HFF-Myc (cell line): ENCODE measurements at places on chromosomes 1 and 21.

DNA sequence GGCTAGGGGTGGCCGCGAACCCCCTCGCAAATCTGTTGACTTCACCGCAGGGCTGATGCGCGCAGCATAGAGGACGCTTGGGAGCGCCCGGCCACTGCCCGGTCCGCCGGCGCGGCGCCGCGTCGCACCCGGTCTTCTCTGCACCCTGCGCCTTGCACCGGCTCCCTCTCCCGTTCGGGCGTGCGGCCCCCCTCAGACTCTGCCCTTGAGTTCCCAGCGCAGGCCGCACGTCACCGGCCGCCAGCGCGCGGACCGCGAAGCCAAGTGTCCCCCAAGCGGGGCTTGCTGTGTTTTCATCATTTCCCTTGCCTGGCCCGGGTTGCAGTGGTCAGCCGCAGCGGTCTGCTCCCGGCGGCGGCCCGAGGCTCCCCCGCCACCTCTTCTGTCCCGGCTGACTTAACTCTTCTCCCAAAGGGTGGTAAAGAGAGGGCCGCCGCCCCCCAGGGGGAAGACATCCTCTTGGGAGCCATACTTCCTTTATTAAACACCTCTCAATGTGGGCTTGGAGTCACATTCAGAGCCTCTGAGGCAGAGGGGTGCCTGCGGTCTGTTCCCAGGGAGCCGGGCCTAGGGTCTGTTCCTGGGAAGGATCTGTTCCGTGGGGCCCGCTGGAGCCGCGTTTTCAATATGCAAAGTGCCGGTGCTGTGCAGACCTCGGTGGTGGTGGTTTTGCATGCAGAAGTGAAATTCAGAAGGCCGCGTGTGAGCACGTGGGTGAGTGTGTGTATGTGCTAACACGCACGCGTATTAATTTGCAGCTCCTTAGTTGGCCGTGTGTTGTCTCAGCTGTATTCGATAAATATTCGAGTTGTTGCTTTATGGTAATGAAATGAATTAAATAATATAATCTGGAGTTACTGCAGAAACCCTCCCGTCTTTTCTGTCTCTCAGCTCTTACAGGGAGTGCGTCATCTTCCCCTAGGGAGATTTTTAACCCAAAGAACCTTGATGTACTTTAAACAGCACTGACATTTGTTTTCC, 17.6 kb downstream of the PBX1 start:
- DNase-seq, result peak; percentile 41

DNA sequence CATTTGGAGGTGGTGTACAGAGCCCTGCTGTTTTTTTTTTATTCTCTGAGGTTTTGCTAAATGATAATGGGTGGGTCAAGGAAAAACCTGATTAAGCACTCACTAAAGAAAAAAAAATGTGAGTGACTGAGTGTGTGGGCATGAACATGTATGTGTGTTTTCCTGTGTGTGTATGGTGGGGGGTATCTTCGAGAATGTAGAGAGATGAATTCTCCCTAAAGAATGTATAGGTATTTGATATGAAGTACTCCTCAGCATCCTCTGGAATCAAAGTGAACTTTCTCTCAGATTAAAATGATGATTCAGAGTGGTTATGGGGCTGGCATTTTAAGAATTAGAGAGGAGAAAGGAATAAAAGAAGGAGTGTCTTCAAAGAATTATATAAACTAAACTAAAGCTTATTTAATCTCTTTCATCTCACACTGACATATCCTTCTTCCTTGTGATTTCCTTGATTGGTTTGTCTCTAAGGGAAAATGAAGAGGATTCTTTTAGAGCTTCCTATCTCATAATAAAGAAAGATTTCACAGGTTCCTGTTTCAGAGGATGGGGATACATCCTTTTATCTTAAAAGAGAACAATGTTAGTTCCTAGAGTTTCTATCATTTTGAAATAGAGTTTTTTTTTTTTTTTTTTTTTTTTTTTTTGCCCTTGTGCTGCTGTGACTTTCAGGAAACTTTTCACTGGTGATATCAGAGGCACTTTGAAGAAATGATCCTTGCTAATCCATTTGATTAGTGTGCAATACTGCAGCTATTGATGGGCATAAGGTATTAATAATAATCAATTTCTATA, 23.9 kb downstream of the S1PR1 start:
- DNase-seq, result no peak

- DNase-seq, result peak; percentile 40
Observed at GRCh38 chr1:39205102-39205780, 746 bp downstream of the MACF1 start.

GRCh38 chr1:235809688-235810397, 56.9 kb downstream of the LYST start:
- DNase-seq, result no peak

DNA sequence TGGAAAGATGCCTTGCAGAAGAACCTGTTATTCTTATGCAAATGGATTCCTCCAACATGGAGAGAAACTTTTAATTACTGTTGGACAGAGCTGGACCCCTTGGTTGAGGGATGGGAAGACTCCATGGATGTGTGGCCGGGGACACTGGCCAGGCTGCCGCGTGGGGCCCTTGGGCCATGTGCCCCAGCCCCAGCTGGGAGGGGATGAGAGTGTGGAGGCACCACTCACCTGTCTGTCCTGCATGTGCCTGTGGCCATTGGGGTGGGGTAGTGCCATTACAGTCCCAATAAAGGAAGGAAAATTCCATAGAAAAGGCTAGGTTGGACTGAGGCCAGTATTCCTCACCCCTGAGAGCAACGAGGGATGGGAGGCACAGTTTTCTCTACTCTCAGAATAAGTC, 564.5 kb upstream of the PTBP2 start:
- DNase-seq, result no peak

DNA sequence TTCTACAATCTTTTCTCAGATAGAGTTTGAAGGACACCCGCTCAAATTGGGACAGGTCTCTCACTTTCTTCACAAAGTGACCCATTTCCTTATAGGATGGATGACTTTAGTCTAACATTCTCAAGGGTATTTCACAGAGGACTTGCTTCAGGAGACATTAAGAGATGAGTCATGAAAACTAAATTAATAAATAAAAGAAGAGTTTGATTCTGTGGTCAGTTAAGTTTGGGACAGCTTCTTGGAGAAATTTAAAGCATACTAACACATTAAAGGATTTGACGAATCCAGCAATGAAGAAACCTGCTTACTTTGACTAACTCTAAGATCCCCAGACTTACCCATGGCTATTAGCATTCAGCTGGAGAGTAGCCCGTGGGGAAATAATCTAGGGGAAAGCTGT, 95.6 kb upstream of the RAB3GAP2 start:
- no peak for DNase-seq

DNA sequence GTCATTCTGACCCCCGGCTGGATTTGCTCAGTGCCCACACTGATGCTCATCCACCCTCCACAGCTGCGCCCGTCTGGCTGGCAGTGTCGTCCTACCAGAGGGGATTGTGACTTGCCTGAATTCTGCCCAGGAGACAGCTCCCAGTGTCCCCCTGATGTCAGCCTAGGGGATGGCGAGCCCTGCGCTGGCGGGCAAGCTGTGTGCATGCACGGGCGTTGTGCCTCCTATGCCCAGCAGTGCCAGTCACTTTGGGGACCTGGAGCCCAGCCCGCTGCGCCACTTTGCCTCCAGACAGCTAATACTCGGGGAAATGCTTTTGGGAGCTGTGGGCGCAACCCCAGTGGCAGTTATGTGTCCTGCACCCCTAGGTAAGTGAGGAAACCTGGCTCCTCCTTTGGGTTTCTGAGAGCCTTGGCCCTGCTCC, 5.7 kb upstream of the EFNA4 start:
- no peak for DNase-seq
